Cardiac atrium fibroblast (primary cell): ENCODE measurements at places on chromosomes 7 and 10. TPM values are rescaled to one million over a fixed set of nuclear protein-coding genes. Genes with fewer than 3 reads are reported as not detected.

Gene PLAU
- 49.1 and 55.2 TPM in 2 replicates for total RNA-seq

Gene ECHDC3
- 21.5 and 22.0 TPM in 2 replicates for total RNA-seq

Gene FOXI2
- not detected in 2 replicates for total RNA-seq

Gene TRIM50
- not detected in 2 replicates for total RNA-seq

Gene ZNF138
- total RNA-seq: 2.7 and 3.9 TPM in 2 replicates

Gene FAM241B
- total RNA-seq: not detected in 2 replicates
